ENCODE measurements at places on chromosomes 7 and 10. TPM values are rescaled to one million over a fixed set of nuclear protein-coding genes. Genes with fewer than 3 reads are reported as not detected.

DNA sequence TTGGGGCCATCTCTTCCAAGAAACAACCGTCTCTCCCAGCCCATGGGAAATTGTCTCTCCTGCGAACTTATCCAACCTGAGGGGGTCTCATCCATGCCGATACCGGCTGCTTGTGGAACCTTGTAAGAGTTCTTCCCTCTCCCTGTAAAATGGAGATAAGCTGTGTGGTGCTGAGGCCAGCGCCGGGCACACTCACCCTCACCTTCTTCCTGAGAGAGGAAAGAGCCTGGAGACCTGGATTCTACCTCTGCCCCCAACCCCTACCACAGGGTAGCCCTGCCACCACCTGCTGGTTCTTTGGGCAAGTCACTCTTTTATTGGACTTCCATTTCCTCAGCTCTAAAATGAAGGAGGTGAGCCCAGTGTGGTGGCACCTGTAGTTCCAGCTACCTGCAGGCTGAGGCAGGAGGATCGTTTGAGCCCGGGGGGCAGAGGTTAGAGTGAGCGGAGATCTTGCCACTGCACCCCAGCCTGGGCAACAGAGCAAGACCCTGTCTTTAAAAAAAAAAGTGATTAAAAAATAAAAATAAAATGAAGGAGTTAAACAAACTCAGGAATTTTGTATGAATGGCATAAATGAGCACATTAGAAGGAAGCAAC lies 38.4 kb upstream of the PSAP start:
- peak overlapping the region; percentile 62 for H3K27ac ChIP-seq
- H3K27me3 ChIP-seq, result no peaks in the 10 kb centered on the region
- H3K4me3 ChIP-seq, result no peak overlapping the region

- no peaks in the 10 kb centered on the region for H3K36me3 ChIP-seq
- H3K27ac ChIP-seq, result no peak within 1 kb of the TSS
- H3K4me3 ChIP-seq, result no peak within 1 kb of the TSS
- peaks cover 52% of the 10 kb centered on the region for H3K27me3 ChIP-seq
- no peaks in the 10 kb centered on the region for H3K4me1 ChIP-seq
Measured at GRCh38 chr7:27185013-27185853, at the start of gene HOXA11. TSS of gene HOXA11 (minus strand) at chr7:27185232. CDS start at chr7:27185144, 88 bp downstream.

DNA sequence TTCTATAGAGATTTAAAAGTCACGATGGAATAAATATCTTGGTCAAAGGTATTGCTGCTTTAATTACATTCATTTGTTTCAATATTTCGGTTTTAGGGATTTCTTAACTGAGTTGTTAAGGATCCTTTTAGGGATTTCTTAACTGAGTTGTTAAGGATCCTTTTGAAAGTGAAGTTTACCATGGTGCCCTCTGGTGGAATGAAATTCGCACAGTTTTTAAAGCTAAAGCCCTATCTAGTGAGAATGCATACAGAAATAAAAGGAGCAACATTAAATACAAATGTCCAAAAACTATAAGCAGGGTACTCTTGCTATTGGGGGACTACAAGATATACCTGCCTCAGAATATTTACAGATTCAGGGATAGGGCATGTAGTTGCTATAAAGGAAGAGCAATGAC lies 193.7 kb downstream of the RNLS start:
- no peak overlapping the region for H3K4me3 ChIP-seq
- no peaks in the 10 kb centered on the region for H3K27me3 ChIP-seq
- peak; percentile 41 for DNase-seq
- H3K36me3 ChIP-seq, result no peaks in the 10 kb centered on the region

SLC16A9 gene
- 4.3 TPM for polyA plus RNA-seq

GRCh38 chr7:148410905-148411304 lies 179.7 kb upstream of the C7orf33 start:
- no peak overlapping the region for H3K4me3 ChIP-seq
- no peak overlapping the region for H3K27ac ChIP-seq
- no peaks in the 10 kb centered on the region for H3K27me3 ChIP-seq
- no peaks in the 10 kb centered on the region for H3K36me3 ChIP-seq
- no peak for DNase-seq

DNA sequence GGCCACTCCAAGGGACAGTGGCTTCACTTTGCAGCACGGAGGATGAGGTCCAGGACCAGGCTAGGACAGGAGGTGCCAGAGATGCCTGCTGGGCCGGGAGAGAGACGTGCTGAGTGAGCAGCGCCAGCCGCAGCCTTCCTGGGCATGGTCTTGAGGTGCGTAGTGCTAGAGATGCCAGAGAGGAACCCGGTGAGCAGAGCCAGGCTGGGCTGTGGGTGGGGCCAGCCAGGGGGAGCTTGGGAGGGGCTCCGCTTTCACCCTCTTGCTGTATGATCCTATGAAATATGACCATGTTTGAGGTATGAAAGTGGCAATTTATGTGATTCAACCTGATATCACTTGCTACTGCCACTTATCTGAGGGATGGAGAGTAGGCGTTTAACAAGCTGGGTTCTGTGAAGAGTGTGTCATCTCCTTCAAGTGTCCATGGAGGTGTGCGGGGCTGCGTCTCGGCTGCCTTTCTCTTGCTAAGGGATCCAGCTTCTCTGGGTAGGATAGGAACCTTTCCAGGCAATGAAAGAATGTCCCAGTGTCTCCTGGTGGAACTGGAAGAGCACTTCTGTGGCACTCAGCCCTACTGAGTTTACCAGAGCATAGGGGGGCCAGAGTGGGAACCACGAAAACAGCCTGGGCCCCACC lies 518.4 kb upstream of the FOXK1 start:
- H3K36me3 ChIP-seq, result no peaks in the 10 kb centered on the region
- DNase-seq, result no peak
- no peak overlapping the region for H3K4me3 ChIP-seq
- H3K27me3 ChIP-seq, result no peaks in the 10 kb centered on the region
- no peaks in the 10 kb centered on the region for H3K4me1 ChIP-seq

NOC3L gene
- 45.0 TPM for polyA plus RNA-seq

- H3K4me3 ChIP-seq, result no peak overlapping the region
- H3K4me1 ChIP-seq, result no peaks in the 10 kb centered on the region
- H3K36me3 ChIP-seq, result no peaks in the 10 kb centered on the region
- H3K27me3 ChIP-seq, result no peaks in the 10 kb centered on the region
Measured at GRCh38 chr10:58781873-58782488, 269.3 kb downstream of the BICC1 start.

UNCX gene
- not detected for polyA plus RNA-seq

DNA sequence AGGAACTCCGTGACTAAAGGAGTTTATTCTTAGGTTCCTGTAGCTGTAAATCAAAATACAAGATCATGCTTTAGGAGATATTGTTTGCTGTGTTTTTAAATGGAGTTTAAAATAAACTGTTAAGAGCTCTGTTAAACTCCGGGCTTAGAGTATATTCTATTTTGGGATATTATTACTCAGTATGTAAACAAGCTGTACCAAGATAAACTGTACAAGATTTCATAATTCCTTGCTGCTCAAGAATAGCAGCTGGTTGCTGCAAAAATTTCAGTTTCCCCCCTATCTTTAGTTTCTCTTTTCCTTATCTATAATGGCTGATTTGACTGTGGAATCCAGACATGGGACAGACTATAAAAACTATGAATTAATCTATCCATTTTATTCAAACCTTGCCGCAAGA lies 215.7 kb downstream of the HTR7 start:
- no peak for DNase-seq
- H3K27me3 ChIP-seq, result no peaks in the 10 kb centered on the region
- no peak overlapping the region for H3K4me3 ChIP-seq
- H3K27ac ChIP-seq, result no peak overlapping the region

DYDC2 gene
- not detected for polyA plus RNA-seq

- H3K4me3 ChIP-seq, result no peak overlapping the region
- no peaks in the 10 kb centered on the region for H3K36me3 ChIP-seq
- no peaks in the 10 kb centered on the region for H3K27me3 ChIP-seq
- H3K27ac ChIP-seq, result no peak overlapping the region
- H3K4me1 ChIP-seq, result no peaks in the 10 kb centered on the region
- no peak for DNase-seq
Measured at GRCh38 chr7:39761449-39761848, 138.1 kb downstream of the RALA start.

LRRTM3 gene
- polyA plus RNA-seq, result not detected

SFTPA1 gene
- polyA plus RNA-seq, result not detected

GRCh38 chr10:42961796-42962109 lies 115.1 kb upstream of the RET start:
- no peaks in the 10 kb centered on the region for H3K4me1 ChIP-seq
- DNase-seq, result no peak
- H3K4me3 ChIP-seq, result no peak overlapping the region
- no peaks in the 10 kb centered on the region for H3K27me3 ChIP-seq
- H3K36me3 ChIP-seq, result no peaks in the 10 kb centered on the region

GRCh38 chr7:54689394-54690049 lies 69.5 kb downstream of the SEC61G start:
- H3K27me3 ChIP-seq, result no peaks in the 10 kb centered on the region
- no peak for DNase-seq
- no peaks in the 10 kb centered on the region for H3K4me1 ChIP-seq
- H3K4me3 ChIP-seq, result no peak overlapping the region
- no peak overlapping the region for H3K27ac ChIP-seq
- H3K36me3 ChIP-seq, result no peaks in the 10 kb centered on the region

PCDH15 gene
- not detected for polyA plus RNA-seq

FKBP6 gene
- not detected for polyA plus RNA-seq

DNA sequence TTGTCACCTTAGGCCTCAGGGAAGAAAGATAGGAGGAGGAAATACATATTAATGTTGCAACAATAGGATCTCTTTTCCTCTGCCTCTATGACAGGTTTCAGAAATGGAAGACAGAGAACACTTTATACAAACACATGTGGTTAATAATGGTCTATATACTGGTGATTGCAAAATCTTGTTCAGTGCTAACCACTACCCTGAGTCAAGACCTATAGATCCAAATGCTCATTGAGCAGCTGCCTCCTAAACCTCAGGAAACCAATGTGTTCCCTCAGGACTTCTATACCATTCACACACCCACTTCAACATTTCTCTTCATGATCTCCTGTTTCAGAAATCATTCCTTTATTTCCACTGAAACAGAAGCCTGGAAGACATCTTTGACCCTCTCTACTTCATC lies 32.5 kb upstream of the VWDE start:
- H3K4me1 ChIP-seq, result no peaks in the 10 kb centered on the region
- no peak overlapping the region for H3K27ac ChIP-seq
- H3K36me3 ChIP-seq, result no peaks in the 10 kb centered on the region
- DNase-seq, result no peak

CPED1 gene
- polyA plus RNA-seq, result 0.19 TPM

TIMM23B gene
- polyA plus RNA-seq, result 15.6 TPM

EPHA1 gene
- polyA plus RNA-seq, result 0.24 TPM

DNA sequence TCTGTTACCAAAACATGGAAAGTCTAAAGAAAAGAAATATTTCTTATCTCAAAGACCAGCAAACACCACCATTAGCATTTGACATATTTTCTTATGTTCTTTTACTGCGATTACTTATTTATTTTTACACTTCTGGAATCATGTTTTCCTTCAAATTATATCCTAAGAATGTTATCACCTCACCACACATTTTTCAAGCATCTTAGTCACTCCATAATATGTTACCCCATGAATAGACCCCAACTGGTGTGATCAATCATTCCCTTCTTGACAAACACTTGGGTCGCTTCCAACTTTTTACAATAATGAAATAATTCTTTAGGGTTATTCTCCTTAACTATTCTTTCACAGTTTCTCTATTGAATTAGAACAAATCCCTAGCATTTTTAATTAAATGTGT lies 67.4 kb downstream of the AMPH start:
- no peak overlapping the region for H3K4me3 ChIP-seq
- no peak overlapping the region for H3K27ac ChIP-seq
- no peaks in the 10 kb centered on the region for H3K4me1 ChIP-seq
- DNase-seq, result no peak
- H3K36me3 ChIP-seq, result no peaks in the 10 kb centered on the region

DNA sequence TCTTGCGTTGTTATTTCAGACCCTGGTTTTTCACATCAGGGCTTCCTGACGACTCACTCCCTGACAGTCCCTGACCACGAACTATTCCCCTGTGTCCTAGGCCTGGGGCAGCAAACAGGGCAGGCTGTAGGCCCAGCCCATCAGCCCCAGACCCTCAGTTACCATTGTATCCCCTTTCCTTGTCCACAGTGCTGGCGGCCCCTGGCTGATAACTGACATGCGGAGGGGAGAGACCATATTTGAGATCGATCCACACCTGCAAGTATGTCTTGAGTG lies 50.5 kb upstream of the TRIM8 start:
- H3K36me3 ChIP-seq, result peaks cover 6% of the 10 kb centered on the region
- H3K4me1 ChIP-seq, result no peaks in the 10 kb centered on the region
- H3K27me3 ChIP-seq, result no peaks in the 10 kb centered on the region
- H3K27ac ChIP-seq, result no peak overlapping the region
- no peak for DNase-seq
- no peak overlapping the region for H3K4me3 ChIP-seq

FAM241B gene
- polyA plus RNA-seq, result 0.30 TPM

GRCh38 chr10:3805201-3805790 lies 20.3 kb upstream of the KLF6 start:
- peak; percentile 71 for DNase-seq
- peaks cover 44% of the 10 kb centered on the region for H3K4me1 ChIP-seq
- H3K27me3 ChIP-seq, result no peaks in the 10 kb centered on the region
- peak overlapping the region; percentile 29 for H3K4me3 ChIP-seq
- peak overlapping the region; percentile 85 for H3K27ac ChIP-seq

GRCh38 chr7:7779888-7780287 lies 61.5 kb upstream of the RPA3 start:
- no peaks in the 10 kb centered on the region for H3K4me1 ChIP-seq
- no peak overlapping the region for H3K27ac ChIP-seq
- no peaks in the 10 kb centered on the region for H3K36me3 ChIP-seq
- H3K27me3 ChIP-seq, result no peaks in the 10 kb centered on the region
- no peak overlapping the region for H3K4me3 ChIP-seq
- no peak for DNase-seq

SORCS1 gene
- polyA plus RNA-seq, result not detected

PRPF18 gene
- 28.9 TPM for polyA plus RNA-seq

- no peak overlapping the region for H3K4me3 ChIP-seq
- no peaks in the 10 kb centered on the region for H3K4me1 ChIP-seq
- no peak for DNase-seq
Measured at GRCh38 chr7:12119620-12120303, 91.3 kb upstream of the TMEM106B start.

DNA sequence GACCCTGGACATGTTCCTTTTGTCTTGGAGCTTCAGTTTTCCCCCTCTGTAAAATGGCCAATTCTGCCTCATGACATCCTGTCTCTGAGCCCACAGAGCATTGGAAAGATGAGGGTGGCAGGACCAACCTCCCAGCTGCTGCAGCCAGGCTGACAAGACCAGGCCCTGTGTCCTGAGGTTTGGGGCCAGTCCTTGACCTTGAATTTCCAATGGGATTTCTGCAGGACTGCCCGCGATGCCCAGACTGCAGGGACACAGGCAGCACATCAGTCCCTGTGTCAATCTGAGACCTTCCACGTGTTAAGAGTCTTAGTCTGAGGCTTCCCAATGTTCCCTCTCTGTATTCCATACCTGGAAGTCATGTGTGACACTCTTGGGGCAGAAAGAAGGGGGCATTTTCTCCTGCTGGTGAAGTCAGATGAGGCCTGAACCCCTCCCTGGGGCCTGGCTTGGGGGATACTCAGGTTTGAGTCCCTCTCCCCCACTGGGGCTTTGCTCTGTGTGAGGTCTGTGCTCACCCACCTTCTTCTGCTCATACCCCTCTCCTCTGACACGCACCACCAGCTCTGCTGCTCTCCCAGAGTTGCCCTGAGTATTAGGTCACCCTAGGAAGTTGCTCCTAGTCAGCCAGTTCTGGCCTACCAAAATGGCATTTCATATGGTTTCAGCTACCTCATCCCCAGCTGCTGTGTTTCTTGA lies 79.2 kb downstream of the ADCY1 start:
- no peak overlapping the region for H3K4me3 ChIP-seq
- no peak for DNase-seq
- no peaks in the 10 kb centered on the region for H3K27me3 ChIP-seq
- H3K27ac ChIP-seq, result no peak overlapping the region

STEAP1B gene
- polyA plus RNA-seq, result not detected

Data from GM12878 (cell line).